ENCODE measurements at places on chromosomes 7 and 10.
A peak's percentile ranks its signal among the peaks of the same experiment; 100 is the strongest.

- DNase-seq: no peak
Measured at GRCh38 chr10:49174261-49174925, 13.8 kb downstream of the TMEM273 start.

DNA sequence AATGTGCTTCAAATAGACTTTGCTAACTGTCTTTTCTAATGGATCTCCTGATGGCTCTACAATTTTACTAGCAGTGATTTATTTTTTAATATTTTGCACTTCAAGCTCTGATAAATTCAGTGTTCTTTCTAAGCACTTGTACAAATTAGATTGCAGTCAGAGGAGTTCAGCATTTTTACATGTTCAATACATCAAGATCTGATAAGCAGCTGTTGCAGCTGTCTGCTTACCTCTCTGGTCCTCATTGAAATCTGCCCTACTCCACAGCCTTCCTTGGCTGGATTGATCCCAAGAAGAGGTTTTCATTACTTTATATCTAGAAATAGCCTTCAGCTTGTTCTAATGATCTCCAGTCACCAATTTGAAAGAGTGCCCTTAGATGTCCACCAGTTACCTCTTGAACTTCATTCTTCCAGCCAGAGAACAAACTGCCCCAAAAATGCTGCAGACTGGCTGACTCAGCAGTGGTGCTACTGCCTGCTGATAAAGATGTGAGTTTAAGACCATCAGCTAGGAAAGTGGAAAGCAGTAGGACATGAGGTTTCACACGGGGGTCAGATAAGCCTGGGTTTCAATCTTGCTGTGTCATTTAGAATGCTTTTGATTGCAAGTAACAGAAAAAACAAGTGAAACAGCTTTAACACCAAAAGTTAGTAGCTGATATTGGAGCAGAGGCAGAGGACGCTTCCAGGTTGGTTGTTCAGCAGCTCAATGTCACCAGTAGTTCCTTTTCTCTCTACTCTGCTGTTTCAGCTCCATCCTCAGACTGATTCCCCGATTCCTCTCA is 350.9 kb upstream of the NPVF start:
- no peak for DNase-seq

DNA sequence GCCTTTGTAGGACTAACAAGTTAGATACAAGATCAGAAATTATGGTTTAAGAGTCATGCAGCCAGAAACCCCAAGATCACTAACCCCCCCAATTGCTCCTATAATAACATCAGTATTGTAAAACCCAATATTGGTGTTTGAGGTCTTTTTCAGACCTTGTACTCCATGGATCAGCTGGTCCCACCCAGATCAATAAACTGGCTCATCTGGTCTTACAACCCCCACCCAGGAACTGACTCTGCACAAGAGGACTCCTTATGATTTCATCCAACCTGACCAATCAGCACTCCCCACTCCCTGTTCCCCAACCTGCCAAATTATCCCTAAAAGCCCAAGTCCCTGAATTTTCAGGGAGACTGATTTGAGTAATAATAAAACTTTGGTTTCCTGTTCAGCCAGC is 6.4 kb upstream of the GSAP start:
- no peak for DNase-seq

DNA sequence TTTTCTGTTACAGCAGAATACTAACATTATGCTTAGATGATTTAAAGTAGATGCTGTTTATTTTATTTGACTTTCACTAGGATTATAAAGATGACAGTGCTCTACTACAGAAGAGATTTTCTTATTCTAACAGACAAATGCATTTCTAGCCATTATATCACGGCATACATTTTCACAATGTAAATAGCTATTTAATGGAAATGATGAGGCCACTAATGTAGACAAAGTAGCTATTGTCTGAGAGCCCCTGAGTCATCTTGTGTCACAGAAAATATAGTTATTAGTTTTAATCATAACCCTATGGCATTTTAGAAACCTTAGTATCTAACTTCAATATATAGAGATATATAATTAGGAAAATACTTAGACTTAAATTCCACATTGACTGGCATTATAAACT is 158.0 kb upstream of the AHR start:
- no peak for DNase-seq

- no peak for DNase-seq
Measured at GRCh38 chr7:97270280-97270679, 152.8 kb downstream of the SDHAF3 start.

DNA sequence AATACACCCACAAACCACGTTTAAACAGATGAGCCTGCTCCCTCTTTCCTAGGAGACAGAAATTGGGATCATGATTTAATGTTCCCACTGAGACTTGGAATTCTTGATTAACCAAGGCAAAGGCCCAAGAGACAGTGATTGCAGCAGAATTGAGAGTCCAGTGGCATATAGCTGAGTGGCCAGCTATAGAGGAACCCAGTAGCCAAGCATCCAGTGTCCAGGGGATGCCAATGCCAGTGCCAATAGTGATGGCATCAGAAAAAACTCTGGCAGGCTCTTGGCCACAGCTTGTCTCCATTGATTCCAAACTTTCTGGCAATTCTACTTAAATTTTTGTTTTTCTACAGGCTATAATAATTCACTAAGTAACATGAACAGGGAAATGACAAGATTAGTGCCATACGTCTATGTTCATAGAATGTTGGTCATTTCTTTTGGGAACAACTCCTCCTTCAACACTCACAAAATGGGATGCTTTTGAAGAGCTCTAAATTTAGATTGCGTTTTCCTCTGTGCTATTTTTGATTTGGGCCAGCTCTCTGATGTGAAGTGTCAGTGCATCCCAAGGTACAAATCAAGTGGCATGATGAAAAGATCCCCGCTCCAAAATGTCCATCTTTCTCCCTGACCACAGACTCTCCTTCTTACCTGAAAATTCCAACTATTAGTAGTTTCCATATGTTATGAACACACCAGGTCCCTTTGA is 83.1 kb upstream of the A1CF start:
- no peak for DNase-seq

- DNase-seq: no peak
Measured at GRCh38 chr10:47176903-47177868, 122.8 kb upstream of the GDF10 start.

GRCh38 chr10:59434463-59435321 is 72.3 kb upstream of the FAM13C start:
- DNase-seq: peak; percentile 19

DNA sequence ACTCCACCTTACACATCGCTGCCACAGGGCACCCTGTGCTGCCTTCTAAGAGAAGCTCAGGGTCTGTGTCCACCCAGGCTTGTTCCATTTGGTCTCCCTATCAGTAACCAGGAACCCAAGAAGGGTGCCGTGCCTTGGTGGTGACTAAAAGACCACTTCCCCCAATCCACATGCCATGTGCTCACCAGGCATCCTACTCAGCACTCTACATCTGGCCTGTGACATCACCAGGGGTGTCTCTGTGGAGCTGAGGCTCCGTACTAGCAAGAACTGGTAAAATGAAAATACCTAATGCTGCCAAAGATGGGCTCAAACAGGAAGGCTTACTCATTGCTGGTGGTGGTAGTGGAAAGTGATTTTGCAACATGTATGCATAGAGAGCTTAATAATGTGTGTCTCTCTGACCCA is 19.0 kb upstream of the C10orf71 start:
- DNase-seq: no peak

GRCh38 chr7:33107136-33108066 is 1.8 kb downstream of the RP9 start:
- no peak for DNase-seq

DNA sequence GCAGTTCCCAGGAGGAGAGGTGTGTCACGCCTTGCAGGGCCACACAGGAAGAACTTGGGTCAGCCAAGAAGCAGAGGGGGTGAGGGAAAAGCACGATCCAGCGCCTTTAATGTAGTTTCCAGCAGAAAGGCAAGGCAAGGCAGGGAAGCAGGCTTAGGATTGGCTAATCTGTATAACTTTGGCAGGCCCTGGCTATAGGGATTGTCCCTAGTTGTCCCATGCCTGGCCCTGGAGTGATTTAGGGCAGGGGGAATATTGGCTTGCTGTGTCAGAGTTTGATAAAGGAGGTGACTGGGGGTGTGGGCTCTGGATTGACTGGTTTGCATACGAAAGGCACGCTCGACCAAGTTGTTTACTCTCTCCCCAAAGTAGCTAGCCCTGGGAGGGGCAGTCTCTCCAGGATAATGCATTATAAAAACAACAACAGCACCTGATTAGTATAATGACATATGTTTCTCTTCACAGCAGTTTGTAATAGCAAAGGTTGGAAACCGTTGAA is 44.5 kb downstream of the RBM28 start:
- no peak for DNase-seq

DNA sequence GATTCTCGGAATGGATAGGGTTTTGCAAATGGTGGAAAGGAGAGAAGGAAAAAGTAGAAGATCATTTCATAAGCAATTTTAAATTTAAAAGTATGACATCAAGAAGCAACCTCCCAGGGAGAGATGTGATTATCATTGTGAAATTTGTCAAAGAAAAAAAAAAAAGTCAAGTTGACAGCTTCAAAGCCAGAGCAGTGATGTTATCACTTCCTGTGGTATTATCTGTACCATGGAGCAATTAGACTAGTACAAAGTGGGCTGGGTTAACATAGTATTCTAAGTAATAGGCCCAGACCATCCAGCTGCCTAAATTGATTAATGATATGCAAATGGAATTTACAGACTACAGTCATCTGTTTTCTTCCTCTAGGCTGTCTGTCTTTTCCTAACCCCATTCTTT is 84.0 kb upstream of the NPY start:
- DNase-seq: no peak

DNA sequence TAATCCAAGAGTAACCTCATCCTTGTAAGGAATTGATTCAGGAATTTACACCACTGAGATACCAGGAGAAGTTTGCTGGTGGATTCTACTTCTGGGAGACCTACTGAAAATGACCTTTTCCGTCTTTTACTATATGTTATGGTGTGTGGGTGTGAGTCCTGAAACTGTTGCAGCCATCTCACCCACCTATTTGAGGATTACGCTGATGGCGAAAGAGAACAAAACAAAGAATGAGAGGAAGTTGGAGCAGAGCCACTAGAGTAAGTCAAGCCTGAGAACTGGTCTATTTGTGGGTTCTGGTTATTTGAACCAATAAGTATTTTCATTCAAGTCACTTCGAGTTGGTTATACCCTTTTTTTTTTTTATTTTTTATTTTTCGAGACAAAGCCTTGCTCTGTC is 12.7 kb upstream of the ABCC2 start:
- no peak for DNase-seq

GRCh38 chr7:5550831-5551230 is 127.2 kb upstream of the TNRC18 start:
- DNase-seq: no peak

GRCh38 chr10:133441780-133442179 is 12.0 kb upstream of the SCART1 start:
- peak; percentile 38 for DNase-seq

DNA sequence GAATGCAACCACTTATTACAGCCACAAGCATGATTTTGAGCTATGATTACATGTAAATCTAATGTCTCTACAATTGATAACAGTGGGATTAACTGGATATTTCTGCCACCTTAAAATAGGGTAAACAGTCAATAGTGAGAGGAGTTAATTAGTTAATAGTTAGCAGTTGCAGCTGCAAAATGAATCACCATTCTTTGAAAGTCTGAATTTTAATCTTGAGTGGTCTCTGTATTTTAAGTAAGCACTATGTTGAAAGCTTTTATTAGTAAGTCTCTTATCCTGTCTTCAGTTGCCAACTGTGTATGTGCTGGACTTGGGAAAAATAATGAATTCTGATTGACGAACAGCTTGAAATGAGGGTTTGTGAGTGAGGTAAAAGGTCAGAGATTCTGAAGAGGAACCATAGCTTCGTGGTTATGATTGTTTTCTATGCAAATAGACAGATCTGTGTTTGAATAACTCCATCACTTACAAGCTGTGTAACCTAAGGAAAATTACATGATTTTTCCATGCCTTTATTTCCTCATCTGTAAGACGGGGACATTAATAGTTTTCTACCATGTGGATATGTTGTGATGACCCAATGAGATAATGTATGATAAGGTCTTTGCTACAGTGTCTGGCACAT is 75.2 kb downstream of the RNLS start:
- no peak for DNase-seq

GRCh38 chr10:92278996-92279696 is 11.7 kb downstream of the CPEB3 start:
- no peak for DNase-seq
